ENCODE measurements at places on chromosomes 1 and 21.

- DNase-seq, result no peak
Measured at GRCh38 chr1:176445402-176445801, 17.6 kb upstream of the PAPPA2 start.

DNA sequence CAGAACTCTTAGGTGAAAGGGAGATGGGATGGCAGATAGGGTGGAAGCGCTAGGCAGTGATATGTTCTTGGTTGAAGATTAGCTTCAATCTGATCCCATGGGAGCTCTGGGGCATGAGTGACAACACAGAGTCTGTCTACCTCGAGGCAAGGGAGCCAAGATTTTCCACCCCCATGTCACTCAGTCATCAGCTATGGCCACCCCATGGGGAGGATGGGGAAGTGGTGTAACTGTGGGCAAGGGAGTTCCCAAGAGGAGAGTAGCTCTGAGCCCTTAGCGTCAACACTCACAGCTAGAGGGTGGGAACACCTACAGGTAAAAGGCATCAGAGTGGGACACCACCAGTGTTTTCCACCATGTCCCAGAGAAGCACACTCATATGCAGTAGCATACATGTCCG, 30.3 kb upstream of the C1QA start:
- DNase-seq, result no peak

GRCh38 chr21:45436351-45437065, 31.5 kb downstream of the COL18A1 start:
- no peak for DNase-seq

GRCh38 chr1:156388174-156389137, 19.4 kb downstream of the RHBG start:
- DNase-seq, result peak; percentile 75

DNA sequence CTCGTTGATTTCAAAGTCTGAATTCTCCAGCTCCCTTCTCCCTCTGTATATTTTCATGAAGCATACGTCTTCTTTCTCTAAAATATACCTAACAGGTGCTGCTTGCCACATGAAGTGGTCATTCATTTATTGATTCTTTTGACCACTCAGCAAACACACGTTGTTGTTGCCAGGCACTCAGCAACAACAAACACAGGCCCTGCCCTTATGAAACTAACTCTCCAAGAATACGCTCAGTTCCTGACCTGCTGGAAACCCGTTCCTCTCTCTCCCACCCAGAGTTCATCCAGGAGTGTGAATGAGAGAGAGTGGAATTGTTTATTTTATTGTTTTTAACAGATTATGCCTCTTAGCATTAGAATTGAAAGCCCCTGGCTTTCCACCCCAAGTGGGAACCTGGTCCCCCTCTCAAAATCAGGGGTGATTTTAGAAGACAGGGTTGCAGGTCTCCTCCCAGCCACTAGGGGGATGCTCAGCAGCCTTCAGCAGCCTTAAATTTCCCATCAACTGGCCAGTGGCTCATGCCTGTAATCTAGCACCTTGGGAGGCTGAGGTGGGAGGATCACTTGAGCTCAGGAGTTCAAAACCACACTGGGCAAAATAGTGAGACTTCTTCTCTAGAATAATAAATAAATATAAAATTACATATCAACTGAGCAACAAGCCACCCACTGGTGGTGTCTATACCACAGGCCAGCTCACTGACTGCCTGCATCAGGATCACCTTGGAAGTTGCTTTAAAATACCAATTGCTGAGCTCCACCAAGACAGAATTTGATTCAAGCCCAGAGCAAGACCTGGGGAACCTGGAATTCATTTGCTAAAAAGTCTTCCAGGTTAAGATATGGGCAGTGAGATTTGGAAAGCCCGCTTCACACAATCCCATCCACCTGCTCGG, 181.0 kb upstream of the KLHDC7A start:
- peak; percentile 88 for DNase-seq

- DNase-seq, result no peak
Measured at GRCh38 chr1:92713939-92714338, 71.0 kb downstream of the EVI5 start.

DNA sequence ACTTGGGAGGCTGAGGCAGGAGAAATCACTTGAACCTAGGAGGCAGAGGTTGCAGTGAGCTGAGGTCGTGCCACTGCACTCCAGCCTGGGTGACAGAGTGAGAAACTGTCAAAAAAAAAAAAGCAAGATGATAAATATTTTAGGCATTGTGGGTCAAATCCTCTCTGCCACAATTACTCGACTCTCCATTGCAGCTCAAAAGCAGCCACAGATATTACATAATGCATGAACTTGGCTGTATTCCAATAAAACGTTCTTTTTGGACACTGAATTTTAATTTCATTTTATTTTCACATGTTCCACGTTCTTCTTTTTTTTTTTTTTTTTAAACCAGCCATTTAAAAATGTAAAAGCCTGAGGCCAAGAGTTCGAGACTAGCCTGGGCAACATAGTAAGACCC, 69.4 kb downstream of the TCP10L start:
- no peak for DNase-seq

DNA sequence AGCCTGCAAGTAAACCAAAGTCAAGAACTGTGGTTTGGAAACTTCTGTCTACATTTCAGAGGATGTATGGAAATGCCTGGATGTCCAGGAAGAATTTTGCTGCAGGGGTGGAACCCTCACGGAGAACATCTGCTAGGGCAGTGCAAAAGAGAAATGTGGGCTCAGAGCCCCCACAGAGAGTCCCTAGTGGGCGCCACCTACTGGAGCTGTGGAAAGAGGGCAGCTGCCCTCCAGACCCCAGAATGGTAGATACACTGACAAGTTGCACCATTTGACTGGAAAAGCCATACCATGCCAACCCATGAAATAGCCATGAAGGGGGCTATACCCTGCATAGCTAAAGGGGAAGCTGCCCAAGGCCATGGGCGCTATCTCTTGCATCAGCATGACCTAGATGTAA, 1672.4 kb downstream of the KCNT2 start:
- DNase-seq, result no peak

All from GM23338 (cell line).